Cortex of kidney (tissue), 1 donor: ENCODE measurements at places on chromosomes 6 and 20.

DNA sequence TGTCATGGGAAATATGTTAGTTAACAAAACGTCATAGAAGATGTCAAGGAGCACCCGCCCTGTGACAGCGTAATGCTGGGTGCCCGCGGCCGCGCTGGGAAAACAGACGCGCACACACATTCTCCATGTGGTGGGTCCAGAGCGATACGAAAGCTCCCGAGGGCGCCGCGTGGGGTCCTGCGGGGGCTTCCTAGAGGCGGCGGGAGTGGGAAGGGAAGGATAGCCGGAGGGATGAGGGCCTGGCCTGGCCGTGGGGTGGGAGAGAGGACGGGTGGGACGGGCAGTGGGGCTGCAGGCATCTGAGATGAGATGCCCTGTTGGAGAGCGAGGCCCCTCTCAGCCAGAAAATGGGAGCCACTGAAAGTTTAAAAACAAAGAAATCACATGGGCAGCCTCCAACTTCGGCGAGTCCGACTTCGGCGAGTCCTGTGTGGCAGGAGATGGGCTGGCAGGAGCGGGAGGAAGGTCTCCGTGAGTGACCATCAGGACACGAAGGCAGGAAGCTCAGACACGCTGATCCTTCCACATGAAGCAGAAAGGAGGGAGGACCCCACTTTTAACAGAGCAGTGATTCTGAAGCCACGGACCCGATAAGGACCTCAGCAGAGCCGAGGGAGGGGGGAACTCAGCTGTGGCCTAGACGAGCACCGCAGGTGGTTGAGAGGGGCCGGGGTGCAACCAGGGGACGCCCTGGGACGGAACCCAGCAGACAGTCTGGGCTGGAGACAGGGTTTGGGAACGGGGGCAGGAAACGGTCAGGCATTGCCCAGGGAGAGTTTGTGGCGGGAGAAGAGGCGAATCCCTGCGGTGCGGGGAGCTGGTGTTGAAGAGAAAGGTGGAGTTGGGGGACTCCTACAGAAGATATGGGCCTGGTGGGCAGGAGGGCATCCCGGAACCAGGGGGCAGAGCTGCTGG, 114.1 kb upstream of the FRMD1 start:
- no peak for DNase-seq

GRCh38 chr6:26475823-26476729, 18.3 kb downstream of the BTN2A1 start:
- DNase-seq = no peak

GRCh38 chr20:53774461-53775203, 181.0 kb upstream of the ZNF217 start:
- DNase-seq = no peak

DNA sequence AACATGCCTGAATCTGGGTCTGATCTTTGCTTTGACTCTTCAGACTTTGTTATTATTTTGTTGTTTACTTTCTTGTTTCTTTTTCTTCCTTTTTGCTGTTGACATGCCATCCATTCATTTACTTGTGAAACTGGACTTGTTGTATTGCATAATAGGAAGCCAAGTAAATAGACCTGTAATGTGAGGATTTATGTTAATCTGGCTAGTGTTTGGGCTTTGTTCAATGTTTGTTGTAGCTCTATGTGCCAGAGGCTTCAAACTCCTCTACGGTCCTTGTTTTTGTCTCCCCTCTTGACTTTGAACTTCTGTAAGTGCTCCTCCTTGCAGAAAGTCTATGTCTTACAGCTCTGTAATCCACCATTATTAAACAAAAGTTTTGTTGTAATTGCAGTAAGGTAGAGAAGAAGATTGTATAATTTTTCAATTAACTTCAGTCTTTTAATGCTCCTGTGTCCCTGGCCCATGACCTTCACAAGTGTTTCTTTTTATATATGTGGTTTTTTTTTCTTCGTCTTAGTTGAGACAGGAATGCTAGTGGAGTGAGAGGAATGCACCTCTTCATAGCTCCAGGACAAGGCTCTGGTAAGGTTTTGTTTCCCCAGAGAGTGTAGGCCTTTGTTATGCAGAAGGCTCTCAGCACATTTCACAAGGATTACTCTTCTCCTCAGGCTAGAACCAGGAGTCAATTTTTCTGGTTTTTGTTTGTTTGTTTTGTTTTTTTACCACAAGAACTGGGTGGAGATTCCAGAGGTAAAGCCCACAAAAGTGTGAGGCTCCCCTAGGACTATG, 1061.8 kb upstream of the CITED2 start:
- DNase-seq = no peak

- no peak for DNase-seq
Observed at GRCh38 chr20:62336329-62336728, 30.8 kb downstream of the LAMA5 start.

DNA sequence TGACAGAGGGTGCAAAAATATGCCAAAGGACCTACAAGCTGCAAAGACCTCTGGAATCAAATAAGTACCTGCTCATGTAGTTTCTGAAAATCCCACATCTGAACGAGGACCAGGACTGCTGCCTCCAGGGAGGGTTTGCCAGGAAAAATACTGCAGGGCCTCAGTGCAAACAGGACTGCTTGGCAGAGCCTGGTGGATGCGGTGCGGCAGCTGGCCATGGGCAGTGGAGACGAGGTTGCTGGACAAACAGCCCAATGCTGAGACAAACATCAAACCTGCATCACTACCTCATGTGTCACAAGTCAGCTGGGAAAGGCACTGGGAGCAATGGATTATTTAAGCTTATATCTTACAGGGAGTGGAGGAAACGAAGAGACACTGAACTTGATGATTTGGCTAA, 238.8 kb downstream of the PAX1 start:
- DNase-seq = no peak

DNA sequence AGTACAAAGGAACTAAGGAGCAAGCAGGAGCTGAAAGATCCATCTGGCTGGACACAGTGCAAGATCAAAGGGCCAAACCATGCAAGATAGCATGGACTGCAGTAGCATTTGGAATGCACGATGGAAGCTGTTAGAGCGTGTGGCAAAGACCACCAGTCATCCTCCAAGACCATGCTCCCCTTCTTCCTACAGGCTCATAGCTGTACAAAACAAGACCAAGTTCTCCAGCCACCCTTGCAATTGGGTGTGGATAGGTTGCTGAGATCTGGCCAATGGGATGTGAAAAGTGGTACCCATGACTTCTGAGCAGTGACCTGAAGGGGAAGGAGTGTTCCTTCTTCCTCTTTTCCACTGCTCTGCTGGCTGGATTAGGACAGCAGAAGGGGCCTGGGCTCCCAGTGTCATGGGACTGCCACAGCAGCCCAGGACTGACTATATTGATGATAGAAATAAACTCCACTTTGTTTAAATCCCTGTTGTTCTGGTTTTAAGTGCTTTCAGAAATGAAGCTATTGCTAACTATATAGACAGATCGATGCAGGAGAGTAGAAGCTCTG, 64.9 kb downstream of the SLC22A23 start:
- no peak for DNase-seq

GRCh38 chr20:63663332-63664066, 5.4 kb downstream of the RTEL1 start:
- no peak for DNase-seq
